ENCODE measurements at places on chromosomes 6 and 20.

DNA sequence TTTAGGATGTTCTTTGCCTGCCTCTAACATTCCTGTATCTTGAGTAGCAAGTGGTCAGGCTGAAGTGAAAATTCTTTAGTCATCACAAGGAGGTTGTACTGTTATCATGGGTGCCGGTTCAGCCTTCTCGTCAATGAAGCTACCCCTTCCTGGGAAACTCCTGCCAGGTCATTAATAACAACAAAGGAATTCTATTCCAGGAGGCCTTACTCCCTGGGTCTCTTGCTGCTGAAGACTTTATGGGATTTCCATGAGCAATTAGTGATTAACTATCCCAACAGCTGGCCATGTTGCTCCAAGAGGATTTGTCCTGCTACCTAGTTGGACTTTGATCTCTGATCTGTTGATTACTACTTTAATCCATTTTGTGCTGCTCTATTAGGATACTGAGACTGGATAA, 62.7 kb upstream of the ELOVL5 start:
- DNase-seq: no peak

GRCh38 chr6:80143419-80143937, 37.0 kb downstream of the BCKDHB start:
- DNase-seq: peak; percentile 33

DNA sequence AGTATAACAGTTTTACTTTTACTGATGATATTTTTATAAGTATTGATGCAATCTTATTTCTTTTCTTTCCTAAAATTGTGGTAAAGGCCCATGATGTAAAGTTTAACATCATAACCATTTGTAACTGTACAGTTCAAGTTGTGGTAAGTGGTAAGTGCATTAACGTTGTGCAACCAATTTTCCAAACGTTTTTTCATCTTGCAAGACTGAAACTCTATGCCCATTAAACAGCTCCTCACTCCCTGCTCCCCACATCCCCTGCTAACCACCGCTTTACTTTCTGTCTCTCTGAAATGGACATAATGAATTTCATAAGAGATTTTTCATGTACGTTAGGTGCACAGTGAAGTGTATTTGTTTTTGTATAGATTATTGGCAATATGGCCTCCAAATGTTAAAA, 106.0 kb downstream of the PACRG start:
- no peak for DNase-seq

DNA sequence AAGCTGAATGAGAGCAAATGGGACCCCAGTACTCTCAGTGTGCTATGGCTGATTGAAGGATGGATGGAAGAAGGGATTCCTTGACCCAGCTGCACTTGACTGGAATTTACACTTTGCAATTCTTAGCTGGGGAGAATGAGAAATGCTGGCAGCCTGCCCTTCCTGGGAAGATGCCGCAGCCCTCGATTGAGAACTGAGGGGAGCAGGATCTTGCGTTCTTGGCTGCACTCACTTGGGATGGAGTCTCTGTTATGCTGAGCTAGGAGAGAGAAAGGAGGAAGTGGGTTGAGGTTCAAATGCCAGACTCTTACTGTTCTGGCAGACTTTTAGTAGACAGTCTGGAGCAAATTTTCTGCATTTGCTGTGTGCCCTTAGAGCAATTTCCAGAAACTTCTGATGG, 221.2 kb downstream of the FNDC1 start:
- DNase-seq: no peak

- DNase-seq: no peak
Observed at GRCh38 chr6:63941747-63942470, 306.3 kb downstream of the PHF3 start.

DNA sequence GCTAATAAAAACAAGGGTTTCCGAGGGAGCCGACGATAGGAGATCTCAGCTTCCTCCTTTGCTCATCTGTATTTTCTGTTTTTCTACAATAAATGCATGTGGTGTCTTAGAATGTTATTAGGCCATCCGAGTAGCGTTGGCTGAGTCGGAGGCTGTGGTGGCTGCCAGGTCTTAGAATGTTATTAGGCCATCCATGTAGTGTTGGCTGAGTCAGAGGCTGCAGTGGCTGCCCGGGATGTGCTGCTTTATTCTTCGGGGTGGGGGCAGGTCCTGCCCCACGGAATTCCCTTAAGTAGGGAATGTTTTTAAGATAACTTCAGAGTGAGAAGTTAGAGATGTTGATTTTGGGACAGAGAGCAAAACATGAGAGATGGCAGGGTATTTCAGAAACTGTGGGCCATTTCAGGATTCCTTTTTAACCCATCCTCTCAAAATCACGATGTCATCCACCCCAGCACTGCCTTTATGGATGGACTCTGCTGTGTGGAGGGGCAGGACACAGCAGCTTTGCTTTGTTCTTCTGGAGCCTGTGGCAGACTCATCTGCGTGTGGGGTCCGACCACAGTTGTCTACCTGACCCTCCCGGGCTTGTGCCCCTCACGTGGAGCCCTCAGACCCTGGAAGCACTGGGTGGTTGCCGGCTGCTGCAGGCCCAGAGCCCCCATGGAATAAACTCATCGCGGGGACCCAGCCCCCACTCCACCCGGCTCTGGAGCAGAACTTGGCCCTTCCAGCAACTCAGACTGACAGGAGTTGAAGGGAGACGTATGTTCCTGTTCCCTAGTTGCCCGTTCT, 20.4 kb downstream of the OSBPL2 start:
- DNase-seq: no peak

- no peak for DNase-seq
Observed at GRCh38 chr6:139371421-139372203, 2.8 kb downstream of the CITED2 start.

DNA sequence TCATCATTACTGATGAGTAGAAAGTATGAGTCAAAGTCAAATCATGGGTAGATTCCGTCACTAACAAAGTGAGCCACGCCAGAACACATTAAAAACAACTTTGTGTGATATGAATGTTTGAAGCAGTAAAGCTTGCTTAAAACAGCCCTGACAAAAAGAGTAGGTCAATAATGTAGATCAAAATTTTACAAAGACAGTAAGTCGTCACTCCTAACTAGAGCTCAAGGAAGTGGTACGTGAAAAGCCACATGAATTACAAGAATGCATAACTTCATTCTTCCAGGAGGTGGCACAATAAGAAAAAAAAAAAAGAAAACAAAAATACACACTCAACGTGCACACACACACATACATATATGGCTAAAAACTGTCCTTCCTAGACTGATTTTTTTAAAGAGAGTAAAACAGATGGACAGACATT, 69.9 kb downstream of the HACE1 start:
- DNase-seq: peak; percentile 31

- DNase-seq: no peak
Observed at GRCh38 chr20:19504251-19504650, 253.8 kb upstream of the RIN2 start.

DNA sequence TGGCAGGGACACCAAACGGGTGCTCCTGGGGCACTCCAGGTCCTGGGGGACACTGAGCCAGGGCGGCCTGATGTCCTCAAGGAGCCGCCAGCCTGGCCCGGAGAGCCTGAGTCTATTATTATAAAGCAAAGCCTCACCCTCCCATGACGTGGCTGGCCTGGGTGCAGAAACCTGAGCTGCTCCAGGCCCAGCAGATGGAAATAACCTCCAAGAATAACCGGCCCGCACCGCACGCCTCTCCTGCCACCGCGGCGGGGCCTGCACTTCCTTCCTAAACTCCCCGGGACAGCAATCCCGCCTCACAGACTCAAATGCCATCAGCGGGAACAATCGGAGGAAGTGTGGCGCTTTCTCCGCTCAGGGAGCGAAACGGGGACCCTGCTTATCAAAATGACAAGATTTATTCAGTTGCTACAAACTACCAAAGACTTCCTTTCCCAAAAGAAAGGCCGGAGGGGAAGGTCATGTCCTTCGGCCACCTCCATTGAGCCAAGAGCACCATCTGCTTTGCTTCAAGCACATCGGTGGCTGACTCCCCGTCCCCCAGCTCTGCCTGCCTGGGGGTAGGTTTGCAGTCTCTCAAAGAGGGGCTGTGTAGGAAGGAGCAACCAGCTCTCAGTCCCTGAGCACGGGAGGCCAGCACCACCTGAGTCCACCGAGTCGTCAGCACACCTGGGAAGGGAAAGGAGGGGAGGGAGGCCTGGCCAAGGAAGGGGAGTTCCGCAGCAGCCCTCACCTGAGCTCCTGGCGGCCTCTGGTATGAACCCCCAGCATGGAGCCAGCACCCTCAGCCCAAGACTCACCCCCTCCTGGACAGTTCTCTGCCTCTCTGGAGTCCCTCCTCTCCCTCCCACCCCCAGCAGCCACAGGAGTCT, 78.6 kb upstream of the QKI start:
- DNase-seq: peak; percentile 40

GRCh38 chr6:161374971-161375873, 101.4 kb upstream of the AGPAT4 start:
- DNase-seq: peak; percentile 92

GRCh38 chr20:4673371-4674001, 48.2 kb upstream of the PRND start:
- no peak for DNase-seq

DNA sequence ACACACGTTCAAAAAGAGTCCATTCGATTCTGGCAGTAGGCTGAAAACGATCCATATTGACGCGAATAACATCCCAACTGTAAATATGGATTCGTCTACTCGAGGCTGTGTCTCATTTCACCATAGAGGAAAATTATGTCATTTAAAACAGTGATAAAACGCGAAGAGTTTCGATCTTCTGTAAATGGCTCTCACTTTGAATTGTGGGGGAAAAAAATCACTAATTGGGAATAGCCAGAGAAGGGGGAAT, 845 bp upstream of the MARCKS start:
- DNase-seq: peak; percentile 65

DNA sequence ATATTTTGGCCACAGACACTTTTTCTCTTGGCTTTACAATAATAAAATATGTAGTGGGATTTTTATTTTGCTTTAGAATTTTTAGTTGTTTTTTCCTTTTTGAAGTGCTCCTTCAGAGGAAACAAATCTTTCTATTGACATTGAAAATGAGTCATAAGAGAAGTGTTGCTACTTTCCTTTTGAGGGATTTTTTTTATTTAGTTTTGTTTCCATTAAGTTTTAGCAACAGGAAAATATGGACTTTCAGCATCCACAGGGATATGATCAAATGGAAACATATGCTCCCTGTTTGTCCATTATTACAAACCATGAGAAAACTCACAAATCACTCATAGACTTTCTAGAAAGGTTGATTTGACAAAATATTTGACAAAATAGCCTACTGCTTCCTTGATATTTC, 65.3 kb upstream of the BMP2 start:
- peak; percentile 44 for DNase-seq

GRCh38 chr6:44542401-44543116, 155.1 kb downstream of the CDC5L start:
- DNase-seq: no peak

DNA sequence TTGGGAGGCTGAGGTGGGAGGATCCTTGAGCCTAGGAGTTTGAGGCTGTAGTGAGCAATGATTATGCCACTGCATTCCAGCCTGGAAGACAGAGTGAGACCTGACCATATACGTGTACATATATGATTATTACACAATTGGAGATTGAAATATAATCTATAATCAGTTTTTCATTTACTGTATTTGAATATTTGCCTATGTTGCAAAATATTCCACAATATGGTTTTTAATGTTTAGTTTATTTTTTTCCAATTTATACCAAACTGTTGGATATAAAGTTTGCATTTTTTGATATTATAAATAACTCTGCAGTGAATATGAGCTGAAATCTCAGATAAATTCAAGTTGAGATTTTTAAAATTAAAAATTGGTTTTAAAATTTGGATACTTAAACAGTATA, 79.6 kb upstream of the SIRPG start:
- DNase-seq: no peak
